ENCODE measurements at places on chromosomes 6 and 20. TPM values are rescaled to one million over a fixed set of nuclear protein-coding genes. Genes with fewer than 3 reads are reported as not detected.

SLC44A4 gene
- total RNA-seq: 3.7 TPM

KCNK16 gene
- not detected for total RNA-seq

ZNF311 gene
- total RNA-seq: 1.8 TPM

NCOA3 gene
- 25.8 TPM for total RNA-seq

GPR63 gene
- 19.6 TPM for total RNA-seq

CTAGE9 gene
- not detected for total RNA-seq

ITPR3 gene
- total RNA-seq: 31.9 TPM

SNRNP48 gene
- total RNA-seq: 27.0 TPM

POU5F1 gene
- total RNA-seq: 3,419 TPM
